Suprapubic skin (tissue), 4 donors: ENCODE measurements at places on chromosomes 7 and 10.

DNA sequence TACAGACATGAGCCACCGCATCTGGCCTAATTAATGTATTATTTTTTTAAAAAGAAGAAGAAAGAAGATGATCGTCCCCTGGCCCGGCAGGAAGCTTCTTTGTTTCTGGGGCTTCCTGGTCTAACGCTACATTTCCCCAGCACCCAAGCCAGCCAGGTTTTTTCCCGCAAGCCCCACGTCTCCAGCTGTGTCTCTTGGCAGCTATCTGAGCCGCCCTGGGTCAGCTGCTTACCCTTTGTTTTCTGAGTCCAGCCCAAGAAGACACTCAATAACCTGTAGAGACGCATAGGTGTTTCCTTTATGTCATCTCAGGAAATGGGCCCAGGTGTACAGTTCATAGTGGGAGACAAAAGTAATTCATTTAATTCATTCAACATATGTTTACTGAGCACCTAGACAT, 110.2 kb downstream of the MTPAP start:
- no peak for DNase-seq

DNA sequence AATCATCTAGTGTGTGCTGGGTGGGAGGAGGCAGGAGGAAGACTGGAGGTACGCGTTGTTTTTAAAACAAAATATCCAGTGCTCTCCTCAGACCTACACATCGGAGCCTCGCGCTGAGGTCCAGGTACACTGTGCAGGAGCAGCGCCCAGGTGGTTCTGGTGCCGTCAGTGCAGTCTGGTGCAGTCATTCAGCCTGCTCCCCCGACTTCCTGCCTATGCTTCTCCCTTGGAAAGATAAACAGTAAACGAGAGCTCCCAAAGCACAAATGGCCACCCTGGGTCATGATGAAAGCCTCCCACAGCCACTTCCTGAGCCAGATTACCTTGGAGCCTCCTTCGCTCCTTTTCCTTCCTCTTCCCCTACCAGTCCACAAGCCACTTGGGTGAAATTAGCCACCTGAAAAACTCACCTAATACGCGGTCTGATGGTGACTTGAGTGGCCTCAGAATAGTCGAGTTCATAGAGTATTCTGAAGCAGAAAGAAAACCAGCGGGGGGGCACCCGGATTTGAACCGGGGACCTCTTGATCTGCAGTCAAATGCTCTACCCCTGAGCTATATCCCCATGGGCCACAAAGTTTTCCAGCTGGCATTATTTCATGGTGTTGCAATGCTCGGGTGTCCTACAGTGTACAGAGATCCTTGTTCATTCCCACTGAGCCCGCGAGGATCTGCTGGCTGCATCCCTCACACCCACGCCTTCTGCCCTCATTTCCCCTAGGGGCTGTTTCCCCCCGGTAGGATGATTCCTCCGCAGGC, 82.5 kb downstream of the ZNF467 start:
- no peak for DNase-seq

- peak; percentile 49 for DNase-seq
These were observed 7.3 kb upstream of the MNX1 start for GRCh38 chr7:157017603-157018327.

DNA sequence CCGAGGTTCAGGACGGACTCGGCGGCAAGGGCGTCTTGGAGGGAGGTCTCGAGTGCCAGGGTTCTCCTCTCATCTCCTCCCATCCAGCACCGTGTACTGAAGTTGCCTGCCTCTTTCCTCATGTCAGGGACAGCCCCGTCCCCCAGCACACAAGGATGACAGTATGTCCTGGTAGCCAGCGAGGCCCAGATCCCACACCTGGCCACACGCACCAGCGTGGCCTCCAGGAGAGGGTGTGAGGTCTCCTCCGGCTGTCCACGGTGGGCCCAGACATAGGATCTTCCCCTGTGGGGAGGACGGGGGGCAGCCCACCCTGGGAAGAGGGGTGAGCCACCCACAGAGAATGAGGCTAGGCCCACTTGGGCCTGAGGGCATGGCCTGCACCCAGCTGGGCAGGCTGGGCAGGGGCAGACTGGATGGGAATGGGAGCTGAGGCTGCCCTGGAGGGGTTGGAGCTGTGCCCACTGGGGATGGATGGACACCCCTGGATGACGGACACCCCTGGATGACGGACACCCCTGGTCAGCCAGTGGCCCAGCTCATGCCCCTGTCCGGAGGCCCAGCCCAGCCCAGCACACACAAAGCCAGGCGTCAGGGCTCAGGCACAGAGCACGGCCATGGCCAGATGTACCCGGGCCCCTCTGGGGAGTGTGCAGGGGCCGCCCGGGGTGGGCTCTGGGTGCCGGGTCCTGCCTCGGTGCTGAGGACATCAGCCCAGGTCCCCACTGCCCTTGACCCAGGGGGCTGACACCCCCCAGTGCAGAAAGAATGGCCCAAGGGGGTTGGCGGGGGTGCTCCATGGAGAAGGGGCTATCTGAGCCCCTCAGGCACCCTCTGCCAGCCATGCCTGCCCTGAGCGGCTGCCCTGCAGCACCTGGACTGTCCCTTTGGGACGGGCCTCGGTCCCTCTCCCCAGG, 30.9 kb upstream of the CFAP46 start:
- no peak for DNase-seq

DNA sequence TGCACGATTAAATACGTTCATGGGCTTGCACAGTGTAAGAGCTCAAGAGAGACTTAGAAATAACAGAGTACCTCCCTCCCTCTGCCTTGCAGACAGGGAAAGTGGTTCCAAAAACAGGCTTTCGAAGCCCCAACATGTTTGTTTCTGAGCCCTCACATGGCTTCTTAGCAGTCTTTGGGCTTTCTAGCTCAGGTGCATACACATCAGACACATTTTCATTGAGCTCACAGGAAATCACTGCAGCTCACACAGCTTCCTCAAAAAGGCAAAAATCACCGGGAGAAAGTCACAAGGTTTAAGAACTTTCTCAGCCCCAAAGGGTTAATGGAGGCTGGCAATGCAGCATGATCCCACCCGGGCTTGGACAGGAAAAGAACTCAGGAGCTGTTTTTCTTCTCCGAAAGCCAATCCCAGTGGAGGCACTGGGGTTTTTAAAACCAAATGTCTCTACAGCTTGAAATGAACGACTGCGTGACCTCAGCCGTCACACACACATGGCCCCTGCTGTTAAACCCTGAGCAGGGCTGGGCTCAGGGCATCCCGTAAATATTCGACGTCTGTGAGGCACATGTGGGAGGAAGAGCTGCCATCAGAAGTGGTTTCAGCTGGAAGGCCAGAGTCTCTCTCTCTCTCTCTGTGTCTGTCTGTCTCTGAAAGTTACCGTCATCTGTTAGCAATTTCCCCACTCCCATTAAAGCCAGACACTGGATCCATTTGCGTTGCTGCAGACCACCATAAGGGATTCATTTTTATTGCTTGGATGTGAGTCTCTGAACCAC, 69.7 kb downstream of the CALML3 start:
- DNase-seq = no peak

DNA sequence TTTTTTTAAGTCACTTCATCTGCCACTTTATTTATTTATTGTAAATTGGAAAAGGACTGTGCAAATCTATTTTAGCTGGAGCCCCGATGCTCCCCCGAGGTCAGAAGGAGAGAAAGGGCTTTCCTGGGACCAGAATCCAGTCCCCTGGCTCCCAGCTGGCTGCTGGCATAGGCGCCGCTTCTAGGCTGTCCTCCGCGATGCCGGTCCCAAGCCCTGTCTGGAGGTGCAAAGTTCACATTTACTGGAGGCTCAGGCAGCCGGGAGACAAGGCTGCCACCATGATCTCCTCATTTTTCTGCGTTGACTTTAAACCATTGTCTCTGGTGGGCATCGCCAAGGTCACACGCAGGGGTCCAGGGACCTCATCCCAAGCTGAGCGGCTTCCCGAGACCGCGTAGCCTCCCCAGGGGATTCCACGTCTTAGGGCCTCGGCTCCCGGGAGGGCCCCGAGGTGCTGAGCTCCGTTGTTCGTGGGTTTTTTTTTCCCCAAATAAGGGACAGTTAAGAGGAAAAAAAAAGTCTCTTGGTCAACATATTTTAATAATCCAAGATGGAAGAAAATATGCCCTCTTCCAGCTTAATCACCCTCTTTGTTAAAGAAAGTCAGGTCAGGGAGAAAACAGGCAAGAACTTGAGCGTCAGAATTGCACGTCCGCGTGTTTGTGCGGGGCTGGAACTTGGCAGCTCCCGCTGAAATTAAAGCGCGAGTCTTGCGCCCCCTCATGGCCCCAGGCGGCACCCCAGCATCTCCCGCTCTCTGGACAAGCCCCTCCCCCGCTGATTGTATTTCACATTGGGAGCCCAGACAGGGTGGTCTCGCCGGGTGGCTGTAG, 11.9 kb downstream of the RGR start:
- no peak for DNase-seq

- DNase-seq = no peak
These were observed 154.8 kb downstream of the RAPGEF5 start for GRCh38 chr7:22202141-22202540.
